ENCODE measurements at places on chromosomes 16 and 17.

- DNase-seq, result no peak
These were observed 55.4 kb downstream of the TENT4B start for GRCh38 chr16:50208460-50208931.

- DNase-seq, result no peak
These were observed 1531.9 kb upstream of the CDH8 start for GRCh38 chr16:63568164-63568563.

DNA sequence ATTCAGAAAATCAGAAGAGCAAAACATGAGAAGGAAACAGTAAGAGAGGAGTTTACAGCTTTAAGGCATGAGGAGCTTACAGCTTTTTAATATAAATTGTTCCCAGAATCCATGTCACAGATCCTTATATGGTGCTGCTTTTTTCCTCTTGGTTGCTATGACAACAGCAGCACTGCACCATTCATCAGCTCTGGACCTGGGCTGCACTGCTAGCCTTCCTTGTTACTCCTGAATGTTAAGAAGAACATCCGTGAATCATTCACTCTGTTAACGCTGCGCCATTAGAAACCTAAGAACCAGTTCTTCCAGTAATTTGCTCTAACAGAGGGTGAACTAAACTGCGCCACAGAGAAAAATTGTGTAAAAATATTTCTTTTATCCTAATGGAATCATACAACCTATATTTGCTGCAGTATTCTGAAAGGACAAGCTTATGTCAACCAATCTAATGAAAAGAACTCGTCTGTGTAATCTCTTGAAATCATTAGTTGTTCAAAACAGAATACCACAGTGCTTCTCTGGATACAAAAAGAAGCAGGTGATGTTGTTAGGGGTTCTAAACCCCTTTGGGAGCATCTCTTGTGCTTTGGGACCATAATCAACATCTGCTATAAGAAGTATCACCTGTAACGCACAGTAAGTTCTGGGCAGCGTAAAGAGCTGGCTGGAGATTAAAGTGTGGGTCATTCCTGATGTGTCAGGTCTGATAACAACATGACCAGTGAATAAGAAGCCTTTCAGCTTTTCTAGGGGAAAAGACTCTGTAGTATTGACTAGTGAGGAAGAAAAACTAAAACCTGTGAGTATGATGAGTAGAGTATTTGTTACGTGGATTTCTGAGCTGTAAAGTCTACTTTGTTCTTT lies 151.2 kb downstream of the TANC2 start:
- no peak for DNase-seq

- DNase-seq, result no peak
These were observed 14.9 kb downstream of the CPPED1 start for GRCh38 chr16:12788758-12789157.

- DNase-seq, result no peak
These were observed 32.0 kb downstream of the CDH13 start for GRCh38 chr16:82658796-82659195.

DNA sequence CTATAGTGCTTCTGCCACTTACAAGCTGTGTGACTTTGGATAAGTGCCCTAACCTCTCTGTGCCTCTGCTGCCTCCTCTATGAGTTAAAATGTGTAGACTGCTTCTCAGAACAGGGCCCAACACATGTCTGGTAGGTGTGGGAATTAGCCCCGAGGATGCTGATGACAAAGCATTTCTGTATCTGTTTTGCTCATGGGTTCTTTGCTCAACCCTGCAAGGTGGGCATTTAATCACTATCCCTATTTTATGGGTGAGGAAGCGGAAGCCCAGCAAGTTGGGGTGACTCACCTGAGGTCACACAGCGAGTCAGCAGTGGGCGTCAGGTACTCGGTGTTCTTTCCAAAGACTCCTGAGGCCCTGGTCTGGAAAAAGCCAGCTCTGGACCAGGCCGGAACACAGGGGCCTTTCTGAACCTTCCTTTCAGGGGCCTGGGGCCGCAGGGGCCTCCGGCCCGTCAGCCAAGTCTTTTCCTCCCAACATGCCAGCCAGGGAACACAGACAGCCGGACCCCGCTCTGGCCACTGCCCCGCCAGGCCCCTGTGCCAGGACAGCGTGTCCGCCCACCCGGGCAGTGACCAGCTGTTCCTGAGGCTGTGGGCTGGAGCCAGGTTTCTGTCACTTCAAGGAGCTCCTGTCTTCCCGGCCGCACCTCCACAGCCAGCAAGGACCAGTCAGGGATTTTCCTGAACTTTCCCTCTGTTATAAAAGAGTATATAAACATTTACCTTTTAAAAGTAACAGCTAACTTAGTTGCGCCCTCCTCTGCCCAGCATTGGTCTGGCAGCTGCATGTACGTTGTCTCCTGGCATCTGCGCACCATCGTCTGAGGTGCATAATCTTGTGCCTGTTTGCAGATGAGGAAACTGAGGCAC lies 62.5 kb downstream of the SREBF1 start:
- no peak for DNase-seq

- DNase-seq, result no peak
These were observed 1.1 kb downstream of the ACTG1 start for GRCh38 chr17:81511554-81511803.
